ENCODE measurements at places on chromosomes 2 and 18.

- DNase-seq, result no peak
These were observed 90.2 kb downstream of the CABLES1 start for GRCh38 chr18:23225503-23225902.

DNA sequence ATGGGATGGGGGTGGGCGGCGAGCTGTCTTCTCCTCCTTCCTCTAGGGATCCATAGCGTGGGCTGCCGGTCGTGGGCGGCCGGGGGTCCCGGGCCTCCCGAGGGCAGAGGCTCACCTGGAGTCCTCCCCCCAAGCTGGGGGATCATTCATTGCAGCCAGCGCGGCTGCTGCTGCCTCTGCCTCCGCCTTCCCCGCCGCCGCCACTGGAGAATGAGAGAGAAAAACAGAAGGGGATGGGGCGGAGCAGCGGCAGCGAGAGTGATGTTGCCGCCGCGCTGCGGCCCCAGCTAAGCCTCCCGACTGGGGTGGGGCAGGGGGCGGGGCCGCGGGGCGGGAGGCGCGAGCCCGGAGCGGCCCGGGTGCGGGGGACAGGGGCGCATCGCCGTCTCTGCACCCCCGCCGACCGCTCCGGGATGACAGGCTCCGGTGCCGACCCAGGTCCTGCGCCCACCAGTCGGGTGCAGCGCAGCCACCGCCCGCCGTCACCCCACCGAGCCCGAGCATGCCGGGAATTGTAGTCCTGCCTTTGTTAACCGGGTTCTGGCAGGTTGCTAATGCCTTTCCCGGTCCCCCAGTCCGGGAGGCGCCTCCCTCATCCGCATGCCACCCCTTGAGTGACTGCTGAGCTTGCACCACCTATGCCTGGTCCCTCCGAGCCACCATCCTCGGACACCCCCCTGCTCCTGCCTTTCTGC is at the start of gene KIF3C:
TSS of gene KIF3C (minus strand) at position 225 of the 695 bp plus-strand sequence. CDS start 580 bp downstream, outside the sequence.
- DNase-seq, result peak; percentile 83

DNA sequence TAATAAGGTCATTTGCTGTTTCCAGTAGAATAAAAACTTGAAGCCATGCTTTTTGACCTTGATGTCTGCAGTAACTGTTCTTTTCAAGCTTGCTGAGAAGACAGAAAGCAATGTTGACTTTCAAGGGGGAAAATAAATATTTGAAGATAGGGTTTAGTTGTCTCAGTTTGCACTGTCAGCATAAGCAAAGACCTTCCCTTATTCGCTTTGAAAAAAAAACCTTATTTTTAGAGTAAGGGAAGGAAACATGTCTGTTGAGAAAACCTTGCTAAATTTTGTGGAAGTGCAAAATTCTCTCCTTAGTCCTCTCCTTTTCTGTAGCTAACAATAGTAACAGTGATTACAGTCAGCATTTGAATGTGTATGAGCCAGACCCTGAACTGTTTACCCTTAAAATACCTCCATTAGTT is 43.1 kb downstream of the MAP4K4 start:
- DNase-seq, result no peak

DNA sequence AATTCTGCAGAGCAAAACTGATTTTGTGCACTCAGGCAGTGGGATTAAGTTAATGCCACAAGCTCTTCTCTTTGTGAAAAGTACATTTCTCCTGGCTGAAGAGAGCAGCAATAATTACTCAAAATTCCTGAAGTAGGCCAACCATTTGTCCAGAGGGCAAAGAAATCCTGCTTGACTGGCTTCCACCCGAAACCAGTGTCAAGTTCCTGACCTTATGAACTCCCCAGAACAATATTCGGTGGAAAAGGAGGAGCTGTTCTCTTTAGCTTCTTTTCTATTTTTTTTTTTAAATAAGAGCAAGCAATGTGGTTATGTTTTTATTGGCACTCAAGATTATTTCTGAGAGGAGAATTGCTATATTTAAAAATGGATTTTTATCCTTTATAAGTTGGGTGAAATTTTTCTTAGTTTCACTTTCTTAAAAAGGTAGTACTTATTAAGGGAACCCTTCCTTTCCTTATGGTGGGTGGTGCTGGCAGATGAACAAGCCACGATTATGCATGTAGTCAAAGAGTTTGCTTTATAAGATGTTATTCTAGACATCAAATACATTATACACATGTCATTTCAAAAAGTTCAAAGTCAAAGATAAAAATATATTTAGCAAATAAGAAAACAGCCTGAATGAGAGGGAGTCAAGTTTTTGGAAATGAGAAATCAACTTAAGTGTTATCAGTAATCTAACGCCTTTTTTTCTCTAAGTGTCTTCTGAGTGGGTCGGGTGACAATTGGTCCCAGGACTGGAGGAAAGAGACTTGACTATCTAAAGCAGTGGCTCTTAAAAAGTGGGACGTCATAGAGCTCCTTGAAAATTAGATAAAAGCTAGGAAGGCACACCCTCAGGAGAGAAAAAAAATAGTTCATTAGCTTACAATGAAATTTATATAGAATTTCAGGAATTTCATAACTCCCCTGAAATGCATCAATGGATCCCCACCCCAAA is 194.5 kb downstream of the IKZF2 start:
- DNase-seq, result no peak
